ENCODE measurements at places on chromosomes 5 and 9. TPM values are rescaled to one million over a fixed set of nuclear protein-coding genes. Genes with fewer than 3 reads are reported as not detected.

The ZFP62 gene
- total RNA-seq = 19.4 TPM

The CWC27 gene
- total RNA-seq = 22.6 TPM

The HAND1 gene
- not detected for total RNA-seq

The FRMD3 gene
- 2.0 TPM for total RNA-seq

The PCDHB8 gene
- total RNA-seq = 0.27 TPM

The FOXD1 gene
- 0.74 TPM for total RNA-seq

The SLC25A48 gene
- total RNA-seq = not detected

The FBXO38 gene
- total RNA-seq = 45.7 TPM

The TXNDC8 gene
- not detected for total RNA-seq

The SGCD gene
- 11.7 TPM for total RNA-seq

The RNF183 gene
- not detected for total RNA-seq

The IFNA2 gene
- total RNA-seq = not detected

The INSL4 gene
- not detected for total RNA-seq

The ARL14EPL gene
- total RNA-seq = 0.18 TPM

The PTPDC1 gene
- 10.8 TPM for total RNA-seq

The DNM1 gene
- total RNA-seq = 28.0 TPM

The LMAN2 gene
- 116 TPM for total RNA-seq

The N4BP3 gene
- 0.18 TPM for total RNA-seq

The BARHL1 gene
- total RNA-seq = not detected

The GABRB2 gene
- total RNA-seq = not detected

The IL4 gene
- not detected for total RNA-seq

The ZNF483 gene
- total RNA-seq = 2.6 TPM

The CDC25C gene
- 8.9 TPM for total RNA-seq

The SAXO1 gene
- total RNA-seq = 0.18 TPM

The NDST1 gene
- total RNA-seq = 39.3 TPM

The PCDHB11 gene
- total RNA-seq = 0.08 TPM

The TMEM174 gene
- not detected for total RNA-seq

The PTGS1 gene
- 6.3 TPM for total RNA-seq

Measured in fibroblast of the aortic adventitia (primary cell).